ENCODE measurements at places on chromosomes 5 and 9.

GRCh38 chr5:2259494-2260107, 376.9 kb upstream of the IRX4 start:
- DNase-seq: no peak

DNA sequence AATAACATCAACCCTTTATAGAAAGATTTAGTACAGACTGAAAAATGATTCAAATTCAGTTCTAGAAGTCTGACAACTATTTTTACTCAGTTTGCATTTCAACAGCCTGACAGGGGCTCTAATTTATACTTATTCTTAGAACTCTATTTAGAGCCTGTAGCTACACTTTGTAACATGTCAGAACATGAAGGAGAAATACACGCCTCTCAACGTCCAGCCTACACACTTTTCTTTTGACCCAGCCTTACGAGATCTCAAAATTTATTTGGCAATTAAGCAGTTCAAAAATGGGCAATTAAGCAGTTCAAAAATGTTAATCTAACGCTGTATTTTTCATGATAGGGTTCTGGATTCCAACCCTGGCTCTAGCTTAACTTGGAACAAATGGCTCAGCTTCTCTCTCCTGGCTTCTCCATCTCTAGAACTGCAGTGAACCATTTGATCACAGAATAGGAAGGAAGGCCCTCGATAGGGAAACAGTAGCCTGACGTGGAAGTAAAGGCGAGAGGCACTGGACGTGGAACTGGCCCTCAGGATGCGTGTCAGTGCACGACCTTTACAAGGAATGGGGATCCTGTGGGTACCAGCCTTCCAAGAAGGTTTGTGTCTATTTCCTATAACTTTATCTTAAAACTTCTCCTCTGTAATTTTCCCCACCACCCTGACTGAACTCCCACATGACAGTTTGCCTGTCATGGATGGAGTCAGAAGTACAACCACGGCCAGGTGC, 66.4 kb downstream of the PRRT1B start:
- no peak for DNase-seq

DNA sequence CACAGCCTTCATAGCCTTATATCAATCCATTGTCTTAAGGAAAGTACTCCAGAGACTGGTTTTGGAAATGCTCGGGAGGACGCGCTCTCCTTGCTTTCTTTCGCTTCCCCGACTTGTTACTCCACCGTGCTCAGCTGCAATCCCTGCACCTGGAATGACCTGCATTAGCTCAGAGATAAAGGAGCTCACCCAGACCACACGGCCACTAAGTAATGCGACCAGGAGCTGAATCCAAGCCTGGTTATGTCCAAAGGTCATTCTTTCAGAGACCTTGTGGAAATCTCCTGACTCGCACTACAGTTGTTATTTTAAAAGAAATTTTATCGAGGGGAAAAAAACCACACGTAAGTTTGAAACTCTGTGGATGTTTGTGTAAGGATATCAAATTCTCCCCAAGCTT, 135.3 kb upstream of the DPYSL3 start:
- no peak for DNase-seq

DNA sequence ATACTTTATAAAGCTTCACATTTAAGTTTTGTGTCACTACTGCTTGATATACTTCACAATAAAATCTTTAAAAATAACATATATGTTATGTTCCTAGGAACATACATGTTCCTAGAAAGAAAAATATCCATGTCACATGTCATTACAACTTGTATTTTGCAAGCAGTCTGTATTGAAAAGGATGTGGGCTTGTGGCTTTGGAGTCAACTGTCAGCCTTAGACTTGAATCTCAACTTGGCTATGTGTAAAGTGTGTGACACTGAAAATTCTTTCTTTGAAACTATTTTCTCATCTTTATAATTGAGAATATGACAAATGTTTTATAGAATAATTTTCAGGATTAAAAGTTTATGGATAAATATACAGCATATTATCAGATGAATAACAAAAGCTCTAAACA, 273.1 kb downstream of the KIAA0825 start:
- no peak for DNase-seq

GRCh38 chr5:177403102-177403791, 2.8 kb upstream of the PFN3 start:
- no peak for DNase-seq

DNA sequence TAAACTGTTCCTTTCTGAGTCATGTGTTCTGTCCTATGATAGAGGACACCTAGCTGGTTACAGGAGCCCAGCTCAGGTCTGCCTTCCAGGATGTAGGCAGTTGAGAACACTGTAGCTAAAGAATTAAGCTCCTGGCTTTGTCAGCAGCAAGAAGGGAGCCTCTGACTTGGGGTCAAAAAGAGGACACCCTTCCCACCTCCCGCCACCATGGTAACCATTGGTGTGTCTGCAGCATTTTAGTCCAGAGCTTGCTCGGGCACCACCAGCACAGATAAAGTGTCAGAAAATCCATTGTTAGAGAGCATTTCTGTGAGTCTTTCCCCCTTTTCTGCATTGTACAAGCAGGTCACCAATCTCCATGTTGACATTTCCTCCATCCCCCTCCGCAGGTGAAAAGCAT, 181.7 kb downstream of the DOCK8 start:
- no peak for DNase-seq

DNA sequence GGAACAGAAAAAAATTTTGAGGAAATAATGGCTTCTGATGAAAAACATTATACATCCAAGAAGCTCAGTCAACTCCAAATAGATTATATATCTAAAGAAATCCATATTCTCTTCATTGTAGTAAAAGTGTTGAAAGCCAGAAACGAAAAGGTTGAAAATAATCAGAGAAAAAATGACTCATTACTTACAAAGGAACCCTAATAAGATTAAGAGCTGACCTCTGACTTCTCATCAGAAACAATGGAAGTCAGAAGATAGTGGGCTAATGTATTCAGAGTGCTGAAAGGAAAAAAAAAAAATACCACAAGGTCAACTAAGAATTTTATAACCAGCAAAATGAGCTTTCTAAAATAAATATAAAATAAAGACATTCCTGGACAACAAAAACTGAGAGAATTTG, 60.0 kb downstream of the HSD17B4 start:
- DNase-seq: no peak

DNA sequence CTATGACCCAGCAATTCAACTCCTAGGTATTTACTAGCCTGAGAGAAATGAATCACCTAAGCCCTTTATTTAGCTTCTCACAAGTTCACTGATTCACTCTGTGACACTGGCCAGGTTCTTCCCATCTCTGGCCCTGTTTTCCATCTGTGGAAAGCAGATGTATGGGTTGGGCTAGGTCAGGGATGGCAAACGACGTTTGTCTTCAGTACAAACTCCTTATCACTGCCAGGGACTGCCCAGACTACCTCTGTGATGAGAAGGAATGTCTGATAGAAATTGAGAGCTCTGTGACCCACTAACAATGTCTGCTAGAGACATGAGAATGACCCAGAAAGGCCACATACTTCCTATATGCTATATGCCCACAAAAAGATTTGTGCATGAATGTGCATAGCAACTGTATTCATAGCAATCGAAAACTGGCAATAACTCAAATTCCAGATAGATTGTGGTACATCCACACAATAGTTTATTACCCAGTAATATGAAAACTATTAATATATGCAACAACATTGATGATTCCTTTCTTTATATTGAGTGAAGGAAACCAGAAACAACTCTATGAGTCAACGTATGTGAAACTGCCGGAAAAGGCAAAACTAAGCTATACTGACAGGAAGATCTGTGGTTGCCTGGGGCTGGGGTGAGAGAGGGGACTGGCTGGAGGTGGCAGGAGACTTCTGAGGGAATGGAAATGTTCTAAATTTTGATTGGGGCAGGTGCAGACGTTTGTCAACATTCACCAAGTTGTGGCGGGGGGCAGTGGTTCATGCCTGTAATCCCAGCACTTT, 32.0 kb upstream of the ADAM19 start:
- DNase-seq: peak; percentile 36

- peak; percentile 6 for DNase-seq
These were observed 47.8 kb downstream of the NR3C1 start for GRCh38 chr5:143355710-143356109.

GRCh38 chr5:112586596-112587062, 151.1 kb upstream of the APC start:
- no peak for DNase-seq

DNA sequence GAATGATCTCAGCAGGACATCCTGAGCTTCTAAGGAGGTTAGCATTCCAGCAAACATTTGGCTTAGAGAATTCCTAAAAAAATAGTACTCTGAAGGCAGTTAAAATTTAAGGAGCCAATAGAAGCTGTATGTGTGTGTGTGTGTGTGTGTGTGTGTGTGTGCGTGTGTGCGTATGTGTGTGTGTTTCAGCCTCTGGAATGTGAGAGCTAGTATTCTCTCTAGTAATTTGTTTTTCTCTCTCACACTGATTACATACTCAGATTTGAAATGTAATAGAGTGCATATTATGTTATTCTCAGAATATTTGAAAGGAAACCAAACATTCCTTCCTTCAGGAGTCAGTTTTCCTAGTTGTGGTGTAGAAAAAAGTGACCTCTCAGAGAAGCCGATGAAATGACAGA, 279.6 kb downstream of the TMEM38B start:
- DNase-seq: no peak

DNA sequence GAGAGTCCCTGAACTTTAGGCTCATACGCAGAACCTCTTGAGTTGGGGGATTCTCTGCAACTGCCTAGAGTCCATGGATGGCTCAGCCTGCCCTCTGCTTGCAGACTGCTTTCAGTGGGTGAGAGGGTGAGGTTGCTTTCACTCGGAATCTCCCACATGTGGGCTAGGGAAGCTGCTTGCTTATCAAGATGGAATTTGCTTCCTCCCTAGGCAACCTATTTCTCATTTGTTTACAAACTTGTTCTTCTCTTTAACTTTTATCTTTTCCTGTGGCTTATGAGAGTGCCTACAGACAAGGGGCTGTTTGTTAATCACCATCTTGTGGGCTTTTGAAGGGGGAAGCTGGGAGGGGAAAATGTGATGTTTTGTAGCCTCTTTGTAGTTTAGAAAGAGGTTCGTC, 10.0 kb downstream of the TLE4 start:
- DNase-seq: no peak

GRCh38 chr9:120914396-120914795, 12.2 kb downstream of the TRAF1 start:
- DNase-seq: no peak

DNA sequence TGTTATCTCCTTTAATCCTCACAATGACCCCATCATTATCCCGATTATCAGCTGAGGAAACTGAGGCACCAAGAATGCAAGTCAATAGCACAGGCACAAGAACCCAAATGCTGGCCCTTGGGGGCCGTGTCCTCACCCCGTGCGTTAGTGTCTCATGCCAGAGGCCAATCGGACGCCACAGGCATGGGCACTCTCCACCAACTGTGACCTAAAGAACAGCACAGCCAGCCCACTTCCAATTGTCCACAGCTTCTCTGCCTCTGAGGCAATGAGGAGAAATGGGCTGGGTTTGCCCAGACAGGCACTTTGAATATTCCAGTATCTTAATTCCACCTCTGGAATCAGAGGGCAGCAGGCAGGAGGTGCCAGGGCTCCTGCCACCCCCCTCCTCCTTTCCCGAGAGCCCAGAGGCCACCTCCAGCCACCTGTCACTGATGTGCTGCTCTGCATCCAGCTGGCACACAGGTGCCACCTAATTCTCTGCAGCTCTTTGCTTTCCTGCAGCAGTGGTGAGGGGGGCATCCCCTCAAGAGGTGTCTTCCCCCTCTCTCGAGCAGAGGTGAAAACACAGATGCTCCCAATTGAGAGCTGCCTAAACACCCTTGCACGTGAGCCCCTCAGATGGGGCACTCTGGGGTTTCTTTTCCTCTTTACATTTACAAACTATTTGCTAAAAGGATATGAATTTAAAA, 107.5 kb downstream of the ROR2 start:
- no peak for DNase-seq

DNA sequence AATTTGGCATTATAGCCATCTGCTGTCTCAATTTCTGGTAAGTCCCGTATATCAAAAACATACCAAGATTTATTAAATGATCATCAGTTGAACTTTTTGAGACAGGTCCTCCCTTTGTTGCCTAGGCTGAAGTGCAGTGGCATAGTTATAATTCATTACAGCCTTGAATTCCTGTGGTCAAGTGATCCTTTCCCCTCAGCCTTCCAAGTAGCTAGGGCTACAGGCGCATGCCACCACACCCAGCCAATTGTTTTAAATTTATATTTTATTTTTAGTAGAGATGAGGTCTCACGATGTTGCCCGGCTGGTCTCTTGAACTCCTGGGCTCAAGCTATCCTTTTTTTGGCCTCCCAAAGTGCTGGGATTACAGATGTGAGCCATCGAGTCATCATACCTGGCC, 418.9 kb downstream of the ARHGEF28 start:
- DNase-seq: no peak
